ENCODE measurements at places on chromosomes 13 and 19. TPM values are rescaled to one million over a fixed set of nuclear protein-coding genes. Genes with fewer than 3 reads are reported as not detected.

CA11 gene
- total RNA-seq = 34.2 TPM

FFAR2 gene
- not detected for total RNA-seq

GRCh38 chr19:56750658-56751057 is 79.1 kb upstream of the ZNF835 start:
- H3K27ac ChIP-seq = no peak overlapping the region
- no peaks in the 10 kb centered on the region for H3K4me1 ChIP-seq
- no peaks in the 10 kb centered on the region for H3K27me3 ChIP-seq
- H3K36me3 ChIP-seq = no peaks in the 10 kb centered on the region
- no peak for DNase-seq

- DNase-seq = no peak
- H3K27me3 ChIP-seq = no peaks in the 10 kb centered on the region
- H3K4me1 ChIP-seq = peaks cover 4% of the 10 kb centered on the region
- H3K4me3 ChIP-seq = no peak overlapping the region
- H3K27ac ChIP-seq = no peak overlapping the region
Observed at GRCh38 chr13:79912403-79912802, 428.5 kb downstream of the SPRY2 start.
